ENCODE measurements at places on chromosomes 13 and 19.

GRCh38 chr13:30138511-30138910 lies 168.8 kb downstream of the KATNAL1 start:
- no peak for DNase-seq

DNA sequence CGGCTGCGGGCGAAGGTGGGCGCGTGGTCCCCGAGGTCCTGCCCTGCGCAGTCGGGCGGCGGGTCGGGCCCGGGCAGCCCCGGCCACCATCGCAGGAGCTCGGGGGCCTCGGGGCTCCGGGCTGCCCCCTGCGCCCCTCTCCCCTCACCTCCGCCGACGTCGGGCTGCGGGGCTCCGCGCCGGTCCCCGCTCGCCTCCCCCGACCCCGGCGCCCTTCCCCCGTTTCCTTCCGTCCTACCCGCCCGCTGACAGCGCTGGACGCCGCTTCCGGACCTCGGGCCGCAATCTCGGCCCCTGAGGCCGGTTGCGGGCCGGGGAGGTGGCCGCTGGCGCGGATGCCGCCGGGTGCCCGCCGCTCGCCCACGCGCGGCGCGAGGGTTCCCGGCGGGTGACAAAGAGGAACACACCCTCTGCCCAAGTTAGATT lies 720 bp downstream of the FARP1 start:
- no peak for DNase-seq

DNA sequence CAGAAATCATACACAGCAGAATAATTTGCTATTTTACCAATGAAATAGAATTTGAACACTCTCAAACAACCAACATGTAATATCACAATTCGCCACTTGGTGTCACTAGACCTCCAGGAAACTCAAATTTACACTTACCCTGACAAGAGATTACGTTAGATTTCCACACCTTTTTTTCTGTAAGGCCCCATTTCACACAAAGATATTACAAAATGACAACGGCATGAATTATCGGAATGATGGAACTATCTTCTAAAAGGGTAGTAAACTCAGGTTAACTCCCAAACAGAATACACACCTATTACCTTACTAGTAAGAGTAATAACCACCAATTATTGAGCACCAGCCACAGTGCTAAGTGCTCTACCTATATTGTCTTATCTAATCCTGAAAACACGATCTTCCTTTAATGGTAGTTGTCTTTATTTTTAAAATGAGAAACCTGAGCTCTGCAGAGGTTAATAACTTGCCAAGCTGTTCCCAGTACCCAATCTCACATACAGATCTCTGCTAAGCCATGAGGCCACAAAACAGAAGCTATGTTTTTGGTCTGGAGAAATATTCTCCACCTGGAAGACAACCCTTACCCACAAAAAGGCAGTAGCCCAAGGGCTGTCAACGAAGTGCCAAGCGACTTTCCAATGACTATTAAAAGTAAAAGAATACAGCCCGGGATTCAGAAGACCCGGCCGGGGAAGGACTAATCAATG lies 152.4 kb downstream of the DCLK1 start:
- DNase-seq: no peak

DNA sequence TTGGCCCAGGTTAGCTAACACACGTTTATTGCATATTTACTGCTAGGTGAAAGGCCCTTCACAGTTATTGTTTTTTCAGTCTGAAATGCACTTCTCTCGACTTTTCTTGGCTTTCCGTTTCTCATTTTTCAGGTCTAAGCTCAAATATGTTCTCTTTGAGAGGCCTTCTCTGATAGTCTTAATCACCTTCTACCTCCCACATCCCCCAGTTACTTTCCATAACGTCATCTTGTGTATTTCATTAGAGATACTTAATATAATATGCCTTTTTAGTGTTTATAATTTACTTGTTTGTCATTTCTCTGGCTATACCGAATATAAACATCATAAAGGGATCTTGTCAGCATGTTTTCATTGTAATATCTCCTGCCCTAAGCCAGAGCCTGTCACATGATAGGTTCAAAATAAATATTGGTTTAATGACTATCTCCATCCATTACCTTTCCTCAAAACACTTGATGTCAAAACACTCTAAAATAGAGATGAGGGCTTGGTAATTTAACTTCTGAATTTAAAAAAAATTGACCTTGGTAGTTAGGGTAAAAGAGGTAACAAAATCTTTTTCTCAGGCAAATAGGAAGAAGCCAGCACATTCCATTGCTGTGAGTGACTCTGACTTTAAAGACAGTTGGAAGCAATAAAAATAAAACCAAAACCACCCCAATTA lies 168.6 kb upstream of the RFC3 start:
- DNase-seq: no peak

GRCh38 chr19:3096267-3096901 lies 2.2 kb downstream of the GNA11 start:
- no peak for DNase-seq

- DNase-seq: no peak
These were observed 20.9 kb upstream of the FOSB start for GRCh38 chr19:45446944-45447343.

DNA sequence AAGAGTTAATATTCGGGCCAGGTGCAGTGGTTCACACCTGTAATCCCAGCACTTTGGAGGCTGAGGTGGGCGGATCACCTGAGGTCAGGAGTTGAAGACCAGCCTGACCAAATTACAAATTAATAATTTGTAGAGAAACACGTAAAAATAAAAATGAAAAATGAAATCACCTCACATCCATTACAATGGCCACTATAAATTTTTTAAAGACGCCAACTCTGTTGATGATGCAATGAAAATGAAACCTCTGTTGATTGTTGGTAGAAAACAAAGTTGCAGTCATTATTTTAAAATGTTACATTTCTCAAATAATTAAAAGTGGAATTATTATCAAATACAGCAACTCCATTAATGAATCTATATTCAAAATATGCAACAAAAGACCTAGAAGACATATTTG lies 26.8 kb downstream of the ZNF100 start:
- DNase-seq: no peak

DNA sequence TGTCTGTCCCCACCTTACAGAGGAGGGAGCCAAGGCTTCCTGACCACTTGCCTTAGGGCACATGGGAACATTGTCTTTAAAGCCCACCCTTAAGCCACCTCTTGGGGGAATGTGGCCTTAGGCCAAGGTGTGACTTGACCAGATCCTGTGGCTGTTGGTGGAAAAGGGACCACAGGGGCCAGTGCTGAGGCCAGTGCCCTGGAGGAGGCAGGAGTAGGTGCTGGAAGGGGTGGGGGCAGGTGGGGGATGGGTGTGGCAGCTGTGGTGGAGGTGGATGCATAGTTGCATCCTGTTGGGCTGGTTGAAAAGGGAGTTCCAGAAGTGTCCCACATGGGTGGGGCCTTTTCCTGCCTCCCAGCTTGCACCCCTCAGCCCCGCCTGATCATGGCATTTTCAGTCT lies 44.8 kb downstream of the DNM2 start:
- no peak for DNase-seq

GRCh38 chr13:44921931-44922758 lies 67.1 kb downstream of the NUFIP1 start:
- no peak for DNase-seq

GRCh38 chr19:11421371-11422098 lies 2.4 kb upstream of the RGL3 start:
- DNase-seq: no peak

DNA sequence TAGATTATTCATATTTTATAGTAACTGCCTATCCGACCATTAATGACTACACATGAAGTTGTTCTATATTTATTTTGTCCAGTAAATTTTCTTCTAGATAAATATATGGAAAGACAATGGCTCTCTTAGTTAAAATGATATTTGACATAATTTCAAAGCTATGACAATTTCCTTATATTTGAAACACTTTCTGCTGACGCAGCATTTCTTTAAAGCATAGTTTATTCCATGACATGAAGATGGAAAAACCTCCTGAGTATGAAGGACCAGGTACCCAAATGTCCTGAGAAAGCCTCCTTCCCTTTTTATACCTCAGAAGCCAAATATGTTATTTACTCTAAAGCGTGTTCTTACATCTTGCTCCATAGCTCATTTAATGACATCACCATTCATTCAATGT lies 831.6 kb downstream of the EFNB2 start:
- DNase-seq: no peak

GRCh38 chr19:15840833-15841232 lies 25.4 kb upstream of the OR10H1 start:
- no peak for DNase-seq

DNA sequence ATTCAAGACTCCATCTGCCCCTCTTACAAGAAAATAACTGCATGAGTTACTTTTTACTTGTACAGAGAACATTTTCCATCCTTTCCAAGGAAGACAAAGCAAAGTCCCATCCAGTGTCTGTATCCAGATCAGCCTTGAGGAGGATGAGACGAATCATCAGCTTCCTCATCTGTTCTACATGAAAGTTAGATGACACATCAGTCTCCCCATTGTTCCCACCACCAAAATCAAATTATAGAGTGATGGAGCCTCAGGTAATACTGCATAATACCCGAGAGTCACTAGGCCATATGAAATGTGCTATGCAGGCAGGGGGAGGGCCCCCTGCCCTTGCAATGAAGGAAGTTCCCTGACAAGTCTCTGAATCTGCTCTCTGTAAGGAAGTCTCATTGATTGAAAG lies 1244.6 kb upstream of the SLC10A2 start:
- DNase-seq: no peak

DNA sequence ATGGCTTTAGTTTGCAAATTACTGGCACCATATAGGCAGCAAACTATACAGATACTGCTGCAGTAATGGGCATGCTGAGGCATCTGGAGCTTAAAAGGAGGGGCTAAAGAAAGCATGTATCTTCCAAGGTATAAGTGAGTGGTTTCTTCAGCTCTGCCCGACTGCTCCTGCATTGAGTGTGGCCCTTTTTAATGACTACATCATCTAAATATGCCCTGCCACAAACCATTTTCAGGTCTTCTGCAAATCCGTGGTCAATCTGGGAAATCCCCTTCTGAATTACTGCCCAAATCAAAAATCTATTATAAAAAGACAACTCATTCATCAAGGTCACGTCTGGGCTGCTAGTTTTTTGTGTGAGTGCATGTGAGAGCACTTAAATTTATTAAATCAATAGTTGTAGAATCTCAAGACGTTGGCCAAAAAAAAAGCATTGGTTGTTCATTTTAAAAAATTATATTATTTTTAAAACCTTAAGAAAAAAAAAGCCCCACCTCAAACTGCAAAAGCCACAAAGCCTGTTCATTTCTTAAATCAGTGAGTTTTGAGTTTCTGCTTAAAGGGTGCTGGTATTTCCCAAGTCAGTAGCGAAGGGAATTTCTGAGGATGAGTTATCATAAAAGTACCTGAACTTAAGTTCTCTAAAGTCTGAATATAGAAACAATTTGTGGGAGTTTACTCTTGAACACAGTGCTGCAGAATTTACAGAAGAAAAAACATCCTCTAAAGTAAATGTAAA lies 16.3 kb downstream of the LCP1 start:
- no peak for DNase-seq

- no peak for DNase-seq
These were observed 36.1 kb downstream of the WDFY2 start for GRCh38 chr13:51620165-51620983.

DNA sequence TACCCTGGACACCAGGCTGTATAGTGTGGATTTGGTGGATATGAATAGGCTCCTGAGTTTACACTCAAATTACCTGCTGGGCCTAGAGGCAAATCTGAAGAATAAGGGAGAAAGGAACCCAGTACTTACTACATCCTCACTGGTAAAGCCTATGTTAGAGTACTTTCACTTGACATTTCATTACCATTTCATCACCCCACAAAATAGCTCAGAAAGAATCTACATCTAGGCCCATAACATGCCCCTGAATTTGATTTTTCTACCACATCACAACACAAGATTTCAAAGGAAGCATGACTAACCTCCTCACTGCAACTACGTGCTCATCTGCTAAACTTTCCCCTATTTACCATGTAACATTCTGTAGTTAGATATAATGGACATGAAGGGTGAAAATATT lies 43.3 kb downstream of the VWA8 start:
- no peak for DNase-seq

DNA sequence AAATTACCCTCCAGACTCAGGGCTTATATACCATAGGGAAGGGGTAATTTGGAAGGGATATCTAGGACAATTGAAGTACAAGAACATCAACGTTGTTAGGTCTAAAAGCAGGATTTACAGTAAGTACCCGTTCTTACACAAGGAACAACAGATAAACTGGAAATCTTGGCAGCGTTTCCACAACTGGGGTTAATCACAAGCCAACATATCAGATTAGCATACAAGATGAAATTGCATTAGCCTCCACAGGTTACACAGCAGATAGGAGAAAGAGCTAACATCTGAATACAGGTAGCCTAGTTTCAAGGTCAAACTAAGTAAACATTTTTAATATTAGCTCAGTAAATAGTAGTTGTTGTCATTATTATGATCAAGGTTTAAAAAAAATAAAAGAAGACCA lies 1214.0 kb upstream of the PCDH20 start:
- no peak for DNase-seq

DNA sequence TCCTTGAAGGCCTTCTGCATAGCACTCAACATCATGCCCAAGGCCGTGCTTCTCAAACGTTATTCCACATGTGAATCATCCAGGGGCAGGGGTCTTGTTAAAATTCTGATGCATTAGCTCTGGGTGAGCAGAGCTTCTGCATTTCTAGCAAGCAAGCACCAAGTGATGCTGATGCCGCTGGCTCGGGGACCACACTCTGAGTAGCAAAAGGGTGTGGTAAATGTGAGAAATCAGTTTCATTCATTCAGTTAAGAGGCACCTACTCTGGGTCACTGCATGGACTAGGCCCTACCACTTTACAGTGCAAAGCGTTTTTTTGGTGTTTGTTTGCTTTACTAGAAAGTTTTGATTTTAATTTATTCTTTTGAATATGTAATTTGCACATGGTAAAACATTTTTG lies 7.2 kb downstream of the KRTDAP start:
- no peak for DNase-seq

DNA sequence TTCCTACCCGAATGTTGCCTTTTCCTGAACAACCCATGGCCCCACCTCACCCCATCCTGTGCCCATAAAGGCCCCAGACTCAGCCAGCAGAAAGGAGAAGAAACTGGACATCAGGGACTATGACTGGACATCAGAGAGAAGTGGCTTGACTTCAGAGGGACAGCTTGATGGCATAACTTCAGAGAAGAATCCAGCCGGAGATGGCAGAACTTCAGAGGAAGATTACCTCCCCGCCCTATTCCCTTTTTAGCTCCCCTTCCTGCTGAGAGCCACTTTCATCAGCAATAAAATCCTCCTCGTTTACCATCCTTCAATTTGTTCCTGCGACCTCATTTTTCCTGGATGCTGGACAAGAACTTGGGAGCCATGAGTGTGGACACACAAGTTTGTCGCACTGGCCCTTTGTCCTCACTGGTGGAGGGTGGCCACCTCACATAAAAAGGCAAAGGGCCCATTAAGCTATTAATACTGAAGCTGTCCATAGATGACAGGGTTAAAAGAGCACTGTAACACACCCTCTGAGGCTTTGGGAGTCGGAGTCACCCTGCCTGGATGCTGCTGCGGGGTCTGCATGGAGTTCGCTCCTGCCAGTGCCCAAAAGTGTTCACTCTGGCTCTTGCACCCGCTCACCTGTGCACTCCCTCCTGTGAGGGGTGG lies 260.4 kb downstream of the SLITRK1 start:
- DNase-seq: no peak
